Fibroblast of skin of left biceps (primary cell): ENCODE measurements at places on chromosomes 11 and 22.

GRCh38 chr11:77510095-77510494, 36.2 kb upstream of the PAK1 start:
- no peak for DNase-seq

GRCh38 chr22:48362721-48363404, 1464.8 kb downstream of the BRD1 start:
- DNase-seq: no peak

DNA sequence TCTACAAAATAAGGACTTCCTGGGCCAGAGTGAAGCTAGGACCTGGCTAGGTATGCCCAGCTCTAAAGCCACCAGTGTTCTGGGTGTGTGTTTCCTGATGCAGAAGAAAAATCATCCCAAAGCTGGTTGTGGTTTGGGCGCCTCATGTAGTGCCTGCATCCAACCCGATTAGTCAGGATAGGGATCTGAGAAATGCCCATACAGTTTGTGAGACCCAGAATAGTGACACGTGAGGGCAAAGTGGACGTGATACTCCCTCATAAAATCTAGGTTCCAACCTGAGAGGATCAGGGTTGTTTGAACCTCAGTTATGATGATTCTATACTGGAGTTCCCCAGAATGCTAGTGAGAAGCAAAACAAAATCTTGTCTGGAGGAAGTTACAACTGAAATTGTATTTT, 238.4 kb downstream of the TBC1D22A start:
- DNase-seq: no peak

- DNase-seq: no peak
Measured at GRCh38 chr11:45181193-45181888, 34.9 kb downstream of the PRDM11 start.
